Activated CD8-positive, alpha-beta memory T cell treated with anti-CD3 and anti-CD28 coated beads for 1 hour (primary cell): ENCODE measurements at places on chromosomes 2 and 18.
A peak's percentile ranks its signal among the peaks of the same experiment; 100 is the strongest.

DNA sequence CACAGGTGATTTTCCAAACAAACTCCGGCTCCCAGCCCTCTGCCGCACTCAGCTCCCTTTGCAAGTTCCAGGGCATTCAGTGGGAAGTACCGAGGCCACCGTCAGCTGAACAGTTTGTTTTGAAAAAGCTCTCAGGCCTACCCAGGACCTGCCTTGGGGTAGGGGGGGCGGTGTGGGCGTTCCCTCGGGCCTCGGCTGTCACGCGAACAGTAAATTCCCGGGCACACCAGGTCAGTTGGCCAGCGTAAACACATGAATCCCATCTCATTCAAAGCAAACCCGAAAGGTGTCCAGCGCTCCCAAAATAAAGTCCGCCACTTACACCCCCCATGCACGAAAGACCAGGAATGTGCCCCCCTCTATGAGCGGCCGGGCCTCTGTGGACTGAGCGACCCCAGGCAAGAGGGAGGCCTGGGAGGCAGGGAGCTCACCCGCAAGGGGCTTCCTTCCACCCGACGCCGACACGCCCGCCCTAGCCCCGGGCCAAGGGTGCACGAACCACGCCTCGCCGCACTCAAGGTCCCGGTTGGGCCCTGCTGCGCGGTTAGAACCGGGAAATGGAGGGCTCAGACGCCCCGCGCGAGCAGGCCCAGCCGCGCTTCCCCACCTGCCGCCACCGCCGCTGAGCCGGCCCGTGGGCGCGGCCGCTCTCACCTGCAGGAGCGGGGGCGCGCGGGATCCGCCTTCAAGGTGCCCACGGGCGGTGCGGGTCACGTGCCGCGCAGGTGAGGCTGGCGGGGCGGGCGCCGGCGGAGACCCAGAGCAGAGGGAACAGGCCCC lies at the start of gene WDSUB1:
WDSUB1 (minus strand) TSS at position 775 of the 780 bp plus-strand sequence. CDS start 3,634 bp downstream, outside the sequence.
- DNase-seq, result no peak

DNA sequence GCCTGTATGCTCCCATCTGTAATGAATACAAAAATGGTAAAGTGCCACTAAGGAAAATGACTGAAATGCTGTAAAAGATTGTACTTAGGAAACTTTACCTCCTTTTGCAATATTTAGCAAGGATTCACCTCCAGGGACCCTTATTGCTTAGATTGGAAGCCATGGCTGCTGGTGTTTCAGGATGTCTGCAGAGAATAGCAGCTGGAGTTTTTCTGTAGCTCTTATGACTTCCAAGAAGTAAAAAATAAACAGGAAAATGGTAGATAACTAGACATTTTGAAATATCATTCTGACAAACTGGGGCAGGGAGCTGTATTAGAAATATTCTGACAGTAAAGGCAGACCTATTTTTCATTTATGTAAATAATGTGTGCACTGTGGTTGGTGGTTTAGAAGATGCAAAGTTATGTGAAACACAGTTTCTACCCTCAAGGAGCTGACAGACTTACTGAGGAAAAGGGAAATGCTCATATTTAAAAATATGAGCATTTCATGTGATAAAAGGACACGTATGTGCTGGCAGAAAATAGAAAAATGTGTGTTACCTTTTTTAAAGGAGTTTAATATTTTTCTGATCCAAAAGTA lies 224.9 kb upstream of the BOD1L2 start:
- no peak for DNase-seq

DNA sequence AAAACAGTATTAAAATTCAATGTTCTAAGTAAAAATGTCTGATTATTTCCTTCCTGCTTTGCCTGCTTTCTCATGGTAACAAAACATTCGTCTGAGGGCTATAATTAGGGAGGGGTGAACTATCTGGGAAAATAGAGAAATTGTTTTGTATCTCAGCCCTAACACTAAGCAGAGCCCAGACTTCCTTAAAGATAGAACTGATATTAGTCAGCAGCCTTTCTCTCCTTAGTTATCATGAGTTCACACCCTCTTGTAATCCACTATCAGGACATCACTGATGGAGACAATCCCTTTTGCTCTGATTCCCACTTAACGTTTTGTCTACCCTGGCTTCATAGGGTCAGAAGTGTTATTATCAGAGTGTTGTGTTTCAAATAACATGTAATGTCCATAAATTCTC lies 701.1 kb upstream of the ZEB2 start:
- DNase-seq, result no peak

GRCh38 chr2:134774786-134775641 lies 56.2 kb upstream of the TMEM163 start:
- DNase-seq, result no peak

GRCh38 chr2:216554755-216555154 lies 56.1 kb downstream of the RPL37A start:
- DNase-seq, result no peak

DNA sequence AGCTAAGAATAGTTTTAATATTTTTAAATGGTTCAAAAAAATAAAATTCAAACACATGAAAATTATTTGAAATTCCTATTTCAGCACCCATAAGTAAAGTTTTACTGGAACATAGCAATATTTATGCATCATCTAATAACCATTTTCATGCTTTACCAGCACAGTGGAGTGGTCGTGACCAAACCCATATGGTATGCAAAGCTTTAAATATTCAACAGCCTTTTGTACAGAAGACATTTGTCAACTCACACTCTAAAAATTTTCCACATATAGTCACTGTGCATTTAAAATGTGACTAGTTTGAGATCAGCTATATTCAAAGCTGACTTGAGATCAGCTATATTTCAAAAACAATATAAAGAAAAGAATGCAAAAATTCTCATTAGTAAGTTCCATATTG lies 46.2 kb downstream of the PUM2 start:
- DNase-seq, result no peak

DNA sequence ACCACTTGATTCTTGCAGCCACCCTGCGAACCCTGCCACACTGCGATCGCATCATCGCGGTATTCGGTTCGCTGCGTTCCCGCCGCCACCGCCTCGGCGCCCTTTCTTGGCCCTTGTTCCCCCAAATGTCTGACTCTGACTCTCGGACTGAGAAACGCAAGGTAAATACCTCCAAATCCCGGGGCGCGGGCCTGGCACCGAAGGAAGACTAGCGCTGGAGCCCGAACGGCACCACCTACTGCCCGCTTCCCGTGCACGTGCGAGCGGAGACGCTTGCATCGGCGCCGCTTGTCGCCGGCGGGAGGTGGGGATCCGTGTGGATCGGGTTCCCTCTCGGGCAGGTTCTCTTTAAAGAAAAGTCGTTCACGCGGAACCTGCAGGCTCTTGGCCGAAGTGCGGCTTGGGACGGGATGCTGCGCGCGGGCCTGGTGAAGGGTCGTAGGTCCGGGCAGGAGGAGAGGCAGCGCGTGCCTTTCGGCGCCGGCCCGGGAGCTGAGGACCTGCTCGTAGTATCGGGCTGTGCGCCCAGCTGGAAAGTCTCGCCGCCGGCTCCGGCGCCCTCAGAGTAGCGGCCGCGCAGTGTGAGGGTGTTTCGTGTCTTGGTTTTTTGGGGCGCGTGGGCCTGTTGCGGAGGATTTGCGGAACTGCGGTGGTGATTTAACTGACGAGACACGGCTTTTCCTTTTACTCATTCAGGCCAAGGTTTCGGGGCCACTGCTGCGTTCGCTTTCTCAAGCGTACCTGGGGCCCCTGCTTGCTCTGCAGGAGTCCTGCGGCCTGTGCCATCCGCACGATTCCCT lies 514 bp downstream of the BCL2L11 start:
- DNase-seq, result no peak

DNA sequence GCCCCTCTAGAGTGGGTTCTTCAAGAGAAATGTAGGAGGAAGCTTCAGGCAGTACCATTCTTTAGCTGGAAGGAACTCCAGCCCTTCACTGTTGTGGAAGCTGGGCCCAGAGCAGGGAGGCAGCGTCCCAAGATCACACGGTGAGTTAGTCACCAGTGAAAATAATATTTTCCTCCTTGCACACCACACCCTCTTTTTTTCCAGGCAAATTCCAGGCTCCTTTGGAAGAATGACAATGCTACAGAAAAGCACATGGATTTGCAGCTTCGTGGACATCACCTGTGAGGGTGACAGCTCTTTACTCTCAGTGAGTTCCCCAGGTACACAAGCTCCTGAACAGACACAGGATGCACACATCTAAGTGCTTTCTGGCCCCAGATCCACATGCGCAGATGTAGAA lies 157.1 kb downstream of the COL6A3 start:
- no peak for DNase-seq

- no peak for DNase-seq
These were observed 15.9 kb downstream of the SCG2 start for GRCh38 chr2:223586261-223586660.

DNA sequence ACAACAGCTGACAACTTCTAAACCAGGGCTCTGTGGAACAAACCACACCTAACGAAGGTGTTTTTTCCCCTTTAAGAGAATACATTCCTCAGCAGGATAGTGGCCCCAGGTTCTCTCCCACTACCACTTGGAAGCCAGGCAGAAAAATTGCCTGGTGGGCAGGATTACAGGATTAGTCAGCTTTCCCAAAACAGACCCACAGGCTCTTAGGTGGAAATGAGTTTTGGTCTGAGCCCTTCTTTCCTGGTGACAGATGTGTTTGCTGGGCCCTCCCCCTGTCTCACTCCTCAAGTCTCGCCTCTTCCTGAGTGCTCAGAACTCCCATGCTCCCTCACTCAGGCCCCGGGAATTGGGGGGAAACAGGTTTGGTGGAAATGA lies 139.4 kb upstream of the HAAO start:
- no peak for DNase-seq

GRCh38 chr2:42810971-42811811 lies 18.8 kb upstream of the HAAO start:
- peak; percentile 22 for DNase-seq

- no peak for DNase-seq
These were observed 11.6 kb downstream of the ADCY3 start for GRCh38 chr2:24908461-24908901.

- no peak for DNase-seq
These were observed 755 bp upstream of the ATP9B start for GRCh38 chr18:79068341-79068936.

GRCh38 chr2:52404046-52404445 lies 1363.6 kb upstream of the CHAC2 start:
- DNase-seq, result no peak

- DNase-seq, result no peak
These were observed 22.0 kb upstream of the MAP4K4 start for GRCh38 chr2:101675512-101675911.

DNA sequence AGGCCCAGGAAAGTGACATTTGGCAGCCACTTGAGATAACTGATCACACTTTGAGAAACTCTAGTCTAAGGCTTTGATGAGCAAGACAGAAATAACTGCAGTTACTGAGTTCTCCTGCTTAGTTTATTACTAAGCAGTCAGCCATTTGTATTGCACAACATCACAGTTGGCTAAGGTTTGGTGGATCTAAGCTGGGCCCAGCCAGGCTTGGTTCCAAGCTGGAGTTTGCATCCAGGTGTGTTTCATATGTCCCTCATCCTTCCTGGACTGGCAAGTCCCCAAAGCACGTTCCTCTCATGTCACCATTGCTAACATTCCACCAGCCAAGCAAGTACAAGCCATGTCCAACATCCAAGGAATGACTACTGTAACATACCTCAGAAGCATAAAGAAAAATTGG lies 71.3 kb upstream of the ZNF532 start:
- DNase-seq, result no peak

GRCh38 chr2:229748950-229749349 lies 34.6 kb upstream of the DNER start:
- no peak for DNase-seq

DNA sequence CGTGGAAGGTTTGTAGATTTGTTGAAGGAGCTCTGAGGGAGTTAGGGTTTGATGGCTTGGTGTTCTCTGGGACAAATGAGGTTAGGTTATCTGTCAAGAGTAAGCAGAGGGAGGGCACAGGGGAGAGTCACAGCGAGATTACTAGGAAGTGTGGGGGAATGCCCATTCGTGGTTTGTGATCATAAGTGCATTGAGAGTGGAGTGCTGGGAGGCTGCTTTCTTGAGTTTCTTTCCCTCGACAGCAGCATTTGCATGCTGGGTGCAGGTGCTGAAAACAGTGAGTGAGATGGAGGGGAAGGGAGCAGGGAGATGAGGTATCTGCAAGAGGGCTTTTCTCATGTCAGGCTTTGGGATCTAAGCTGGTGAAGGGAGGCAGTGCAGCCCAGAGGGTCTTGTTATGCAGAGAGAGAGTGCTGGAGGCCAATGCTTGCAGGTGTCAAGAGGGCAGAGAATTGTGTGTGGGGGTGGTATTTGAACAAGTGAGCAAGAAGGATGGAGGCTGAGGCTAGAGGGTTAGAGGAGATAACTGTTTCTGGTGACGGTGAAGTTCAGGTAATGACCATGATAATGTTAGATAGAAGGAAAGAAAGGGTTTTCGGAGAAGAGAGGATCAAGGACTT lies 8.8 kb downstream of the RALB start:
- no peak for DNase-seq

DNA sequence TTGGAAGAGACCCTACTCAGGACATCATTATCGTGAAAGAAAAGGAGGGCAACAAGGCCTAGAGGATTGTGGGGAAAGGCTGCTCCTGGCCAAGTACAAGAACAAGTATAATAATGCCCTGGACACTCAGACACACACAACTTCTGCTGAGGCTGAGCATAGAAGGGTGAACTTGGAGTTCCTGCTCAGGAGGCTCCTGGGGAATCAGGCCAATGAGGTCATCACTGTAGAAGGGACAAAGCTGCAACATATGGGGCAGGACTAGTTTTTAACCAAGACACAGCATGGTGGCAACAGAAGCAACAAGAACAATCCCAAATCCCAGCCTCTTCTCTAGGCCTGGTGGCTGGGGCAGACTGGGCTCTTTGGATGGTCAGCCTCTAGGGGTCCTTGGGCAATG lies 102.6 kb downstream of the POLR1A start:
- DNase-seq, result no peak

GRCh38 chr2:30267161-30267975 lies 36.0 kb downstream of the LBH start:
- DNase-seq, result no peak

DNA sequence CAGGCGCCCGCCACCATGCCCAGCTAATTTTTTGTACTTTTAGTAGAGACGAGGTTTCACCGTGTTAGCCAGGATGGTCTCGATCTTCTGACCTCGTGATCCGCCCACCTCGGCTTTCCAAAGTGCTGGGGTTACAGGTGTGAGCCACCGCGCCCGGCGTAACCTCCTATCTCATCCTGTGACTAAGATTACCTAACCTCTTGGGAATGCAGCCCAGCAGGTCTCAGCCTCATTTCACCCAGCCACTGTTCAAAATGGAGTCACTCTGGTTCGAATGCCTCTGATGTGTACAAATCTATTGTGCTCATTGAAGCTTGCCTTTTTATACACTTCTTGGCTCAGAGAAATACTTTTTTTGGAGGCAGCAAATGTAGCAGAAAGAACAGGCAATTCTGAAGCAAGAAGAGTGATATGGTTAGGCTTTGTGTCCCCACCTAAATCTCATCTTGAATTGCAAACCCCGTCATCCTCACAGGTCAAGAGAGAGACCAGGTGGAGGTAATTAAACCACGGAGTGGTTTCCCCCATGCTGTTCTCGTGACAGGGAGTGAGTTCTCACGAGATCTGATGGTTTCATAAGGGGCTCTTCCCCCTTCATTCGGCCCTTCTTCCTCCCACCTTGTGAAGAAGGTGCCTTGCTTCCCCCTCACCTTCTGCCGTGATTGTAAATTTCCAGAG lies 60.6 kb downstream of the SLC4A3 start:
- no peak for DNase-seq
